ENCODE measurements at places on chromosomes 6 and 20.

- DNase-seq = no peak
Measured at GRCh38 chr6:78538002-78538401, 329.3 kb upstream of the IRAK1BP1 start.

GRCh38 chr6:158909938-158910337 is 90.1 kb downstream of the RSPH3 start:
- no peak for DNase-seq

DNA sequence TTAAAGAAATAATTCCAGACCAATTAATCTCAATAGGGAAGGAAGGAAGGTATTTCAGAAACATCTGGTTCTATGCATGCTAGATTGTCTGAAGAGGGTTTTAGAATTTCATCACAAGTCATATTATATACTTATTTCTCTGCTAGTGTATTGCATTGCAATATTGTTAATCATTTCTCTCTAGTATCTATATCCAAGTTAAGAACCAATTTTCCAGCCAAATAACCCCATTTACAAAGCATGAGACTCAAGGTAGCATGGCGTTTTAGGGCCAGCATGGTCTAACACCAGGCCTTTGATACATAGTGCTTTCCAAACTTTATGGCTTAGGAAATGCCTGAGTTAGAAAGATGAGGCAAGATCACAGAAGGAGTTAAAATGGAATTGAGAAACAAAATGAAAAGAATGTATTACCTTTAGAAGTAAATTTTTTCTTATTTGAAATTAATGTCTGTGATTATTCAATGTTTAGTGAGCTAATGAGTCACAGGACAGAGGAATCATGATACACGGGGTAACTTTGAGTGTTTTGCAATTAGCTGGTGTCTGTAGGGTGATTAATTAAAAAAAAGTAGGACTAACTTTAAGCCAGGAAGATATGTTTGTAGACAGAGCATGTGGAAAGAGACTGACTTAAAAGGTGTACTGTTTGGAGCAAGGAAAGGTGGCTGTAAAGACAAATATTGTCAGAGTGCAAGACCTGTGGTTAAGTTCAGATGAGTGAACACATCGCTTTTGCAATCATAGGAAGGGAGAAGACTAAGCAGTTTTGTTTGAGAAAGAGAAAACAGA is 1006.2 kb upstream of the CITED2 start:
- DNase-seq = no peak

GRCh38 chr6:11964729-11965335 is 47.3 kb upstream of the HIVEP1 start:
- no peak for DNase-seq

DNA sequence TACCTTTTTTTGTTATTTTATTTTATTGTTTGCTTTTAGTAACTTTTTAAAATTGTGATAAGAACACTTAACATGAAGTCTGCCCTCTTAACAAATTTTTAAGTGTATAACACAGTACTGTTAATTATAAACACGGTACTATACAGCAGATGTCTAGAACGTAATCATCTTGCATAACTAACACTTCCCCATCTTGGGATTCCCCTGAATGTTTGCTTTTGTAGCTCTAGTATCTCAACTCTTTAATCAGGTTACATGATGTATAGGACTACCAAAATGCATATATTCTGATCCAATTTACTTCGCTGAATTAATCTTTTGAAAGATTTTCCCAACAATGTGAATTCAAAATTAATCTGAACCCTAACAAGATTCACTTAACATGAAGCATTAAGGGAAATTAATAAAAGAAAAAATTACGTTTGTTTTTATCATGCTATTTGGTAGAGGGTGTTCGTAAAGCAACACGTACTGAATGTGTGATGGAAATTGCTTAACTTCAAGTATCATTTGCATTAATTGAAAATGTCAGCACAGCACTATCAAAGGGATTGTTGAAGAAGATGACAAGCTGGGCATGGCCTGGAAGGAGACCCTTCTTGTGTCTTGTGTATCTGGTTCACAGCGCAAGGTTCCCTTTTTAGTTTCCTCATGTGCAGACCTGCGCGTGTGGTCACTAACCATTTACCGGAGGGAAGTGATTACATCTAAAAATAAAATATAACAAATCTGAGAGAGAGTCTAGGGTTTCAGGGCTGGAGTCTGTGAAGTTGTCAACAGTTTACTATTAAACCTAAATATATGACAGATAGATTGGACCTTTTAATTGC is 15.2 kb downstream of the COL19A1 start:
- DNase-seq = no peak

DNA sequence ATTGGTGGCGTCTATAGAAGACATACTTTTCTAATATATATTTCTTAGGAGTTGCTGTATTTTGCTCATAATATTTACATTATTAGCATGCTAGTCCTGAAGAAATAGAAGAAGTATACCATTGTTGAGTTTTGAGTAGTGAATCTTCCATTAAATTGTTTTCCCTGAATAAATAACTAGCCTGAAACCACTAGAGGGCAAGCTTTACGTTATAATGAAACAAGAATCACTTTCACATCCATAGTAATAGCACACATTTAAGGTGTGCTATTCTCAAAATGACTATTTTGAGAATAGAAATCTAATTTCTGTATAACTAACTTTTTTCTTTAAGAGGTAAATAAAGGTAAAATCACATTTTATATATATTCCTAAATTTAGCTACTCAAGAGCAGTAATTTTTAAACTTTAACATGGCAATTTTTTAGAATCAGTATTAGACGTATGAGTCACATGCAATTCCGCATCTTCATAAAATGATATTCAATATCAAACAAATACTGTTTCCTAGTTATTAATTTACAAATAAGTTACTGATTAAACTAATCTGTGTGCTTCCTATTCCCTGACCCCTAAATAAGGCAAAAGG is 213.2 kb upstream of the MANEA start:
- no peak for DNase-seq

- no peak for DNase-seq
Measured at GRCh38 chr6:75943381-75943780, 129.1 kb downstream of the IMPG1 start.

- no peak for DNase-seq
Measured at GRCh38 chr6:83051377-83052172, 14.1 kb downstream of the UBE3D start.

- DNase-seq = no peak
Measured at GRCh38 chr6:101907356-101908217, 514.1 kb downstream of the GRIK2 start.

GRCh38 chr6:391559-392440 is at the start of gene IRF4:
IRF4 (plus strand) TSS chr6:391752; CDS start chr6:393153, 1,401 bp downstream.
- DNase-seq = peak; percentile 78

- DNase-seq = no peak
Measured at GRCh38 chr6:18216411-18216810, 47.9 kb downstream of the DEK start.

DNA sequence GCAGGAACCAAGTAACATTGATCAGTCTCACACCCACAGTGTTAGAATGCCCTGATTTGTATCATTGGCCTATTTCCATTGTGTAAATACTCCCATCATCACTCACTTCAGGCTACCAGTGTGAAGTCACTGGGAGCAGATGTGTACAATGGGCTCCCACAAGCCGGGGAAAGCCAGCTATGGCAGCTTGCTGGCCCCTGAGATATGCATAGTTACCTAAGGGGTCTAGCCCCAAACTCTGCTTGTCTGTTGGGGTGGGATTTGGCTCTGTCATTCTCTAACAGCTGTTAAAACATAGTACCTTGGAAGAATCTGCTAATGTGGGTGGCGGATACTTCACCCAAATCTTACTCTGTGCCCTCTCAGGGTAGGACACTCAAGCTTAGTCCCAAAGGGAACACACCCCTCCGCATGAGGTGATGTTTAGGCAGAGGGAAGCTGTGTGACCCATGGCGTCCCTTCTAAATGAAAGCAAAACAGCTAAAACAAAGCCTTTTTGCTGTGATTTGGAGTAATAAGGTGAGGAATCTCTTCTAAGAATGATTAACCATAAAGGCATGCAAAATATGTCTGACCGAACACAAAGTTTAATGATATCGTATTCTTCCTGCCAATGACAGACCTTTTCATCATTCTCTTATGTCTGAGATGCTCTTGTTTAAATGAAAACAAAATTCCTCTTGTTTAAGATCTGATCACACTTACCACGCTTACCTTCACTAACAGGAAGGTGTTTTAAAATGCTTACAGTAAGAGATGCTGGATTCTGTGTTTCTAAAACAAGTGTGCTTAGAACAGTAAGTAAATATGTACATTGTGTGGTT is 45.9 kb upstream of the PXDC1 start:
- DNase-seq = no peak

DNA sequence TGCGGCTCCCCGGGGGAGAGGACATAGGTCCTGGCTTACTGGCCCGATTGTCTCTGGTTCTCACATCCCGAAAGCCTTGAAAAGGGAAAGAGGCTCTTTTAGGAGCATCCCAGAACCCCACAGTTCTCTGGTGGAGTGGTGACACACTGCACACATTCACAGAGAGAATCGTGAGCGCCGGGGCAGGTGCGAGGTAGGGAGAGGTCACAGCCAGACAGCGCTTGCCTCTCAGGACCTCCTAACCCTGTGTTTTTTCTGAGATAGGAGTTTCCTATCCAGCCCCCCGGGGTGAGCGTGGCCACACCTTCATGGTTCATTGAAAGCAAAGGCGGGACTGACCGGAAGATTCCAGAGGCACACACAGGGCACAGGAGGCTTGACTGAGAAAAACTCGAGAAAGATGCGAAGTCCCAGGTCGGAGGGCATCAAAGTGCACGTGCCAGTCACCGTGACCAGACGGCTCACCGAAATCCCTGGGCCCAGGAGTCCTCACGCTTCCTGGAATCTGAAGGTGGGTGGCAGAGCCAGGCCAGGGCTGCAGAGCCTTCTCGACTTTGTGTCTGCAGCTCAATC is 46.5 kb upstream of the FRMD1 start:
- no peak for DNase-seq

GRCh38 chr6:133277228-133277899 is 36.2 kb downstream of the EYA4 start:
- DNase-seq = no peak

DNA sequence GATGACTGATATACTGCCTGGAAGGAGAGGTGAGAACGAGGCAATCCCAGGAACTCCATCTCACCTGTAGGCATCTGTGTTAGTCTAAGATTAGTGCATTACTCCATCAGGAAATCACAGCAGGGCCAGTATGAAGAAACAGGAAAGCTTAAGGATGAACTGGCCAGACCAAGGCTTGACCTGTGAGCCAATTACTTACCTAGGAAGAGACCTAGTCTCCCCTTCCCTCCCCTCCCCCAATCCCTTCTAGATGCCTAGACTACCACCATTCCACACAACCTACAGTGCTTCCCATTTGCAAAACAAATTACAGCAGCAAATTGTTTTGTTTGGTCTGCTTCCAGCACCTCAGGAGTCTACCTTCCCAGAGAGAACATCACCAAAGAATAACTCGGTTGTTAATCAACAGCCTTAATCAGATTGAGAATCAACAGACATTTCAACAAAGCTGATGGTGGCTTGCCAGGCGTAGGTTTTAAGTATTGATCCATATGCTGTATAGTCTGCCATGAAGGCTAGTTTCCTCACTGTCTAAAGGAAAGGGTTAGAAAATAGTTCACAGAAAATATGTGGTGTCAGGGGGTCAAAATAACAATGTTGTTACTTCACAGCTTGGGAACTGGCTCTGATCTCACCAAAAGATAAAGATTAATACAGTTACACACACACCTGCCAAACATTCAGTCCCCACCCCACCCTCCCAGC is 10.1 kb downstream of the PKHD1 start:
- no peak for DNase-seq

GRCh38 chr20:54189630-54190029 is 15.8 kb upstream of the CYP24A1 start:
- no peak for DNase-seq

- no peak for DNase-seq
Measured at GRCh38 chr6:62479697-62480220, 193.7 kb upstream of the KHDRBS2 start.
